Activated naive CD8-positive, alpha-beta T cell treated with anti-CD3 and anti-CD28 coated beads, Interleukin-2, amount 50 U/mL, for 24 hours (primary cell): ENCODE measurements at places on chromosomes 3 and 15.

- peak; percentile 94 for DNase-seq
Observed at GRCh38 chr3:184249412-184250166, at the start of gene EEF1AKMT4. TSS of gene EEF1AKMT4 (plus strand) at chr3:184249672. CDS start at chr3:184249695, 23 bp downstream.

- DNase-seq = no peak
Observed at GRCh38 chr3:90031121-90031520, 923.7 kb downstream of the EPHA3 start.

DNA sequence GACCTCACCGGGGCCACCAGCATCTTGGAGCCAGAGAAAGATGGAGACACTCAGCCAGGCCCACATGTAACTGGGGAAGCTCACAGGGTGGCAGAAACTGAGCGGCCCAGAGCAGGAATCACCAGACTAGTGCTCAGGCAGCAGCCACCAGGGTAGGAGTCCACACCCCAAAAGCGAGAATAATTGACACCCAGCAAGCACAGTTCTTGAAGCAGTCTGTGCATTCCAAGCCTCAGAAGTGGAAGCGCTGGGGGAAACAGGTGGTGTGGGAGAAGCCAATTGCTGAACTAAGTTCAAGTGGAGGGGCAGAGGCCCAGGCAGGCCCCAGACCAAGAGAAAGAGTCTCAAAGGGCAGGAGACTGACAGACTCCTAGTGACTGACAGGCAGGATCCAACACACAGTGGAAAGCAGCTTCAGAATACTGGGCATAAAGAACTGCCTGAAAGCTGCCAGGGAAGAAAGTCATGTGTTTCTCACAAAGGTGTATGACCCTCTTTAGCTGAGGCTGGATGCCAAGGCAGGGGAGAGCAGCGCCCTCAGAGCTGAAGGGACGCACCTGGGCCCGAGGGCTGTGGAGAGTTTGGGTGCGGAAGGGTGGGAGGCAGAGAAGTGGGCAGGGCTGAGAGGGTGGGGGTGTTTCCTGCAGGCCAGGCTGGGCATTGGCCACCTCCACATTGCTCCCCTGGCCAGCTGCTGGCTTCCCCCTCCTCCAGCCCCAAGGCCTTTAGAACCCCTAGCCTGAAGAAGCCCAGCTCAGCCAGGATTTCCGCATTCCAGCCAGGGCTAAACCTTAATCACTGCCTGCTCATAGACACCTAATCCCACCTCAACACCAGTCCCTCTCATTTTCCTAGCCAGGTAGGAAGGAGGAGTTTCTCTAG is 7.7 kb downstream of the NT5DC2 start:
- DNase-seq = no peak

GRCh38 chr3:277873-278272 is 81.3 kb downstream of the CHL1 start:
- no peak for DNase-seq

- DNase-seq = no peak
Observed at GRCh38 chr3:158491968-158492367, 79.0 kb upstream of the MLF1 start.

- no peak for DNase-seq
Observed at GRCh38 chr15:90401495-90401894, 13.5 kb downstream of the IQGAP1 start.

- no peak for DNase-seq
Observed at GRCh38 chr3:124257336-124257864, 265.5 kb upstream of the ROPN1 start.

- no peak for DNase-seq
Observed at GRCh38 chr15:45918839-45919238, 284.0 kb downstream of the SQOR start.

GRCh38 chr3:19645093-19645492 is 288.9 kb downstream of the EFHB start:
- DNase-seq = no peak

- DNase-seq = no peak
Observed at GRCh38 chr3:30438126-30438525, 168.3 kb upstream of the TGFBR2 start.

- no peak for DNase-seq
Observed at GRCh38 chr3:98917608-98918007, 16.1 kb upstream of the DCBLD2 start.

DNA sequence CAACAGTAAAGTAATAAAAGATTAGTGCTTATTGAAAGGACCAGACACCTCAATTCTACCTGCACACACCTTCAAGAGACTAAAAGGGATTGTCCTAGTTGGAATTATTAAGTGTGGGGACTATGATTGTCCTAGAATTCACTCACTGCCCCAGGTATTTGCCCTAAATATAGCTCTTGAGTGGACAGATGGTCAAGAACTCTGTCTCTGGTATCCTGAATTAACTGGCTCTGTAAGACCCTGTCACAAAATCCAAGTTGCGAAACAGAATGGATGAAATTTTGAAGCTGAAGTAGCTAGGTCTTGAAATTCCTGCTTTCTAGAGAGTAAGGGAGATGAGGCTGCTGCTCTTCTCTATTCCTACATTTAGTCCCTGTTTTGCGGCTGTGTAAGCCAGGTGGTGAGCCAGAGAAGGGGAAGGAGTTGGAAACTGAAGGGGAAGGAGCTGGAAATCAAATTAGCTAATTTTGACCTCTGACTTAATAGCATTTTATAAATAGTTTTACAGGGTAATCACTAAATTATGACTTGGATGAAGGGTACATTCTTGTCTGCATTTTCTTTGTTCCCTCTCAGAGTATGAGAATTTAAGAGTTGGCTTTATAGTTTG is 34.5 kb downstream of the KBTBD12 start:
- DNase-seq = no peak
